GM12864 (cell line): ENCODE measurements at places on chromosomes 1 and 21.

DNA sequence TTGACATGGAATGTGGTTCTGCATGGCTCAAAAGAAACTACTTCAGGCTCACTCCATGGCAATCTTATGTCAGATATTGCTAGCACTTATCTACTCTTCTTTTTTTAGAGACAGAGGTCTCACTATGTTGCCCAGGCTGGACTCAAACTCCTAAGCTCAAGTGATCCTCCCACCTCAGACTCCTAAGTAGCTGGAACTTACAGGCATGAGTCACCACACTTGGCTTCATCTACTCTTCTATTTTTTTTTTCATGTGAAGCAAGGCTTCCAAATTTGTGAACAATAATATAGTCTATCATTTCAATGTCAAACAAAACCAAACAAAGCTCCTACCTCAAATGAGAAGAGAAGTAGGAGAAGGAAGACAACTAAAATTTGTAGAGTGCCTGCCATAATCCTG is 7.5 kb upstream of the PSEN2 start:
- DNase-seq: no peak

DNA sequence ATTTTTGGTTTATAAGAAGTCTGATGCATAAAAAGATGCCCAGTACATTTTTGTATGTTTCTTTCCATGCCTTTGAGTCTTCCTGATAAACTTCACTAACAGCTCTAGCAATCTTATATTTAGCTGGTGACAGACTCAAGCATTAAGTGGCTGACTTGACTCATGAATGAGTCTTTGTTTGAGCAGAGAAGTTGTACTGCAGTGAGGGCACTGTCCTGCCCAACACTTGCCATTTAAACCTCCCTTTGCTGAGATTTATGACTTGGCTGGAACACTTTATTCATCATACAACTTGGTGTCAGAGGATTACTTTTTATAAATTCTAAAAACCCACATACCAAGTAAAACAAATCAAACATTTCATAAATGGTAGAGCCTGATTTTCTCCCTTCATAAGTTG is 14.6 kb upstream of the CAMSAP2 start:
- no peak for DNase-seq

DNA sequence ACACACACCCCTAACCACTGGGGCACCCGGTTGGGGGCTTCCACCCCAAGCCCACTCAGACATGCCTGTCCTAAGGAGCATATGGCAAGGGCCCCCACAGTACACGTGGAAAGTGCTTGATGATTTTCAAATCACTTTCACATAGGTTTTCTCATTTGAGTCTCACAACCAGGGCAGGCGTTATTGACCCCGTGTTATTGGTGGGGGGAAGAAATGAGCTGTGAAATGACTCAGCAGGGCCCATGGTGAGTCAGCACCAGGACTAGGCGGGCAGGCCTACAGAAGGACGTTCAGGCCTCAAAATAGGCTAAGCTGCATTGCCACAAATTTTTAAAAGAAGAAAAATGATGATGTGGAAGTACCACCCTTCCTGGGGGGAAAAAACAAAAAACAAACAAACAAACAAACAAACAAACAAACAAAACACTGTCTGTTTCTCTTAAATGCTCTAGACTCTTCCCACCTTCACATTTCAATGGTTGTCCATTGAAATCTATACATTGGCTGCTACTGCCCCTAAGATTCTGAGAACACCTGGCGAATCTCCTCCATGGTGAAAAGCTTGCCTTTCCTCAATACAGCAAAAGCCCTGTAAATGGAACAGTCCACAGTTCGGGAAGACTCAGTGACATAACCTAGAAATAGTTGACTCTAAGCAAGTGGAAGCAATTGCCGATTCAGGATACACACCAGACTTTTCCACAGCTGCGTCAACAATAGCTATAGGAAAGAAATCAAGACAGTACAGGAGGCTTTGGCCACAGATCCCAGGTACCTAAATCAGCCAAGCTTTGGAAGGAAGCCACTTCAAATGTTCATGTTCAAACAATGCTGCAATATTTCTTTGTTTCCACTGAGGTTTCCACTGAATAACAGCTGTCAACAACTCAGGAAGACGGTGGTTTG is 234.7 kb downstream of the TOMM20 start:
- no peak for DNase-seq

DNA sequence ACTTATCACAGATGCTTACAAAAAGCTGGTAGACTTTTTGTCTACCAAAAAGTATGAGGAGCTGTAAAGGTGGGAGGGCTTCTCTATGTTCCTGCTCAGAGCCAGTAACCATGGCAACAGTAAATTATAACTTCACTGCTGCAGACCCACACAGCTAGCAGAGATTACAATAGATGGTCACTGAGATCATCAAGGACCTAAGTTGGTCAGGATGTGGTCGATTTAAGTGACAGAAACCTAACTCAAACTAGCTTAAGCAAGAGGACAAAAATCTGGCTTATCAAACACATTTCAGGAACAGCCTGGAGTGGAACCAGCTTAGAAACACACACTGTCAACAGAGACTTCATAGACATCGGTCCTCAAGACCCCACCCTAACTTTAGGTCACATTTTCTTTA is 113.4 kb upstream of the ATP1A1 start:
- DNase-seq: no peak

- no peak for DNase-seq
Observed at GRCh38 chr1:19122668-19123067, 87.4 kb downstream of the UBR4 start.

DNA sequence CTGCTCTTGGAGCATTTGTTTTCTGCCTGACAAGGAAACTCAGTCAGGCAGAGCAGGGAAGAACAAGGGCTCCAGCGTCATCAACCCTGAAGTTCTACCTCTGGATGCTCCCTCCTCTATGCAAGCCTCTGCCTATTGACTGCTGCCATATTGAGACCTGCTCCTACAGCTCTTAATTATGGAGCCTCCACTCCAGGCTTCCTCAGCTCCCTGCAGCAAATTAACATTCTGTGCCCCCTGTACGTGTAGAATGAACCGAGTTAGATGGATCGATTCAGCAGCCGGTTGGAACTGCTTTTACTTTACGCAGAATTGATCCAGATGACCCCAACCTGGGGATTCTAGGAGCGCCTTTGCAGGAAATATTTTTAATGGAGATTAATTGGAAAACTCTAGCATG is 68.7 kb downstream of the KIRREL1 start:
- DNase-seq: no peak

- DNase-seq: no peak
Observed at GRCh38 chr1:36400514-36400824, 2.8 kb upstream of the LSM10 start.

DNA sequence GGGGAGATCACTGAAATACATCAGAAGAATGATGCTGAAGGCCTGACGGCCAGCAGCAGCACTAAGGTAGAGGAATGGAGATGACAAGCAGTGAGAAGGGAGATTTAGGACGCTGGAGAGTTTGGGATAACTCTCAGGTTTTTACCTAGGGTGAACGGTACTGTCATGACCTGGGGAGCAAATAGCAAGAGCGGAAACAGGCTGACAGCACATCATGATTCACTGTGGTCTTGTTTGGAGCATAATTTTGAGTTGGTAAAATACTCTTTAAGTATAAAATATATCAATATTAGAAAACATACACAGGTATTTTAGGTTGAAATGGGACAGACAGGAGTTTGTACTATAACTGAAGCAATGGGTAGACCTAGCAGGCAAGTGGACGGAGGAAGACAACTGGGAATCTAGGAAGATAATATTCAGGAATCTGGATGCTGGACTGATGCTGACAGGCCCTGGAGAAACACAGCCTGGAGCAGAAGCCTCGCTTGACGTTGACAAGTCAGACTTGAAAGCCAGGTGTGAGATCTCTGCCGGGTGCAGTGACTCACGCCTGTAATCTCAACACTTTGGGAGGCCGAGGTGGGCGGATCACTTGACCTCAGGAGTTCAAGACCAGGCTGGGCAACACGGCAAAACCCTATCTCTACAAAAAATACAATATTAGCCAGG is 33.3 kb downstream of the ALG14 start:
- no peak for DNase-seq

- DNase-seq: peak; percentile 55
Observed at GRCh38 chr1:118960026-118960561, 28.0 kb downstream of the TBX15 start.

- no peak for DNase-seq
Observed at GRCh38 chr1:204045430-204045829, 27.5 kb upstream of the SOX13 start.
